ENCODE measurements at places on chromosomes 1 and 21. TPM values are rescaled to one million over a fixed set of nuclear protein-coding genes. Genes with fewer than 3 reads are reported as not detected.

The AGRN gene
- total RNA-seq = 69.0 TPM

The GPR37L1 gene
- not detected for total RNA-seq

The PTPRF gene
- 2.2 TPM for total RNA-seq

The ADGRL2 gene
- not detected for total RNA-seq

The ZZZ3 gene
- total RNA-seq = 36.6 TPM

The NMNAT2 gene
- not detected for total RNA-seq

The ITGB2 gene
- 287 TPM for total RNA-seq

The LORICRIN gene
- 0.46 TPM for total RNA-seq

The TRIM45 gene
- total RNA-seq = 0.34 TPM

The CACNA1E gene
- total RNA-seq = not detected

The BRINP3 gene
- total RNA-seq = not detected

The BRDT gene
- total RNA-seq = not detected

The PLA2G2D gene
- total RNA-seq = not detected

The IFI44L gene
- total RNA-seq = 21.4 TPM

The ZNF691 gene
- 9.8 TPM for total RNA-seq

The AMY1B gene
- total RNA-seq = not detected

DNA sequence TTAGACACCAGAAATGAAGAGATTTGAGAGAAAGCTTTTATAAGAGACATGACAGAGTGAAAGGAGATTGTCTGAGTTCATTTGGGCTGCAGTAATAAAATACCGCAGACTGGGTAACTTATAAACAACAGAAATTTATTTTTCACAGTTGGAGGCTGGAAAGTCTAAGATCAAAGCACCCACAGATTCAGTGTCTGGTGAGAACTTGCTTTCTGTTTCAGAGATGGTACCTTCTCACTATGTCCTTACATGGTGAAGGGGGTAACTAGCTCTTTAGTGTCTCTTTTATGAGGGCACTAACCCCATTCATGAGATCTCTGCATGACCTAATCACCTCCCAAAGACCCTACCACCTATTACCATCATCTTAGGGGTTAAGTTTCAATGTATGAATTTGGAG lies 30.9 kb upstream of the FCRL4 start:
- DNase-seq = no peak
- no peaks in the 10 kb centered on the region for H3K4me1 ChIP-seq
- no peak overlapping the region for H3K4me3 ChIP-seq
- peaks cover 12% of the 10 kb centered on the region for H3K27me3 ChIP-seq
- H3K36me3 ChIP-seq = no peaks in the 10 kb centered on the region

DNA sequence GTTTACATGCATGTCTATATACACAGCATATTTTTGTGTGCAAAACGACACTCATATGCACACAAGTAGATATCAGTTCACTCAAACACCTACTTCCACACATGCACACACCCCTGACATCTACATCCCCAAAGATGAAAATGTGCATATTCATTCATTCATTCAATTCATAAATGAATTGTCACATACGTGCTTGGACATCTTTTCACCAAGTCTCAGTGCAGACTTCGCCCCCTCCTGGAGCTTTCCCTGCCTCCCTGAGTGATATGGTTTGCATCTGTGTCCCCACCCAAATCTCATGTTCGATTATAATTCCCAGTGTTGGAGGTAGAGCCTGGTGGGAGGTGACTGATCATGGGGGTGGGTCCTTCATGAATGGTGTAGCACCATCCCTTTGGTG lies 53.1 kb downstream of the CAMK2N1 start:
- no peak overlapping the region for H3K27ac ChIP-seq
- no peaks in the 10 kb centered on the region for H3K4me1 ChIP-seq
- no peak for DNase-seq
- peaks cover 72% of the 10 kb centered on the region for H3K27me3 ChIP-seq
- H3K36me3 ChIP-seq = no peaks in the 10 kb centered on the region
- no peak overlapping the region for H3K4me3 ChIP-seq

GRCh38 chr1:6962996-6963911 lies 178.0 kb downstream of the CAMTA1 start:
- peaks cover 22% of the 10 kb centered on the region for H3K4me1 ChIP-seq
- no peaks in the 10 kb centered on the region for H3K36me3 ChIP-seq
- peak overlapping the region; percentile 36 for H3K27ac ChIP-seq
- H3K4me3 ChIP-seq = peak overlapping the region; percentile 80

GRCh38 chr1:19690342-19690741 lies 25.7 kb downstream of the HTR6 start:
- peaks cover 11% of the 10 kb centered on the region for H3K36me3 ChIP-seq
- H3K4me1 ChIP-seq = peaks cover 25% of the 10 kb centered on the region
- no peak for DNase-seq
- no peaks in the 10 kb centered on the region for H3K27me3 ChIP-seq
- H3K27ac ChIP-seq = no peak overlapping the region
- peak overlapping the region; percentile 24 for H3K4me3 ChIP-seq

GRCh38 chr1:17851056-17851455 lies 95.9 kb downstream of the ACTL8 start:
- no peak overlapping the region for H3K27ac ChIP-seq
- H3K27me3 ChIP-seq = no peaks in the 10 kb centered on the region
- DNase-seq = no peak
- no peaks in the 10 kb centered on the region for H3K4me1 ChIP-seq

DNA sequence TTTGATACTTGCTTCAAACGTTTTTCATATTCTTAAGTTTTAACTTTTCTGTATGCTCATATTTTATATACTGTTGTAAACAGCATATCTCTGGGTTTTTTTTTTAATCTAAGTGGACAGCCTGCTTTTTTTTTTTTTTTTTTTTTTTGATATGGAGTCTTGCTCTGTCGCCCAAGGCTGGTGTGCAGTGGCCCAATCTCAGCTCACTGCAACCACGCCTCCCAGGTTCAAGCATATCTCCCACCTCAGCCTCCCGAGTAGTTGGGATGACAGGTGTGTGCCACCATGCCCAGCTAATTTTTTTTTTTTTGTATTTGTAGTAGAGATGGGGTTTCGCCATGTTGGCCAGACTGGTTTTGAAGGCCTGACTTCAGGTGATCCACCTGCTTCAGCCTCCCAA lies 1.2 kb downstream of the TBCE start:
- peak overlapping the region; percentile 99 for H3K4me3 ChIP-seq
- H3K4me1 ChIP-seq = peaks cover 45% of the 10 kb centered on the region
- H3K36me3 ChIP-seq = no peaks in the 10 kb centered on the region
- no peaks in the 10 kb centered on the region for H3K27me3 ChIP-seq
- no peak for DNase-seq

GRCh38 chr1:197180252-197180878 lies 33.9 kb upstream of the ASPM start:
- H3K4me3 ChIP-seq = no peak overlapping the region
- H3K36me3 ChIP-seq = peaks cover under 1% of the 10 kb centered on the region
- H3K27ac ChIP-seq = no peak overlapping the region
- DNase-seq = no peak
- H3K27me3 ChIP-seq = no peaks in the 10 kb centered on the region

- peaks cover 90% of the 10 kb centered on the region for H3K4me1 ChIP-seq
- peak; percentile 66 for DNase-seq
- H3K27me3 ChIP-seq = no peaks in the 10 kb centered on the region
- peaks cover 6% of the 10 kb centered on the region for H3K36me3 ChIP-seq
- peak overlapping the region; percentile 95 for H3K4me3 ChIP-seq
These were observed 7.8 kb downstream of the NUAK2 start for GRCh38 chr1:205313563-205314308.

DNA sequence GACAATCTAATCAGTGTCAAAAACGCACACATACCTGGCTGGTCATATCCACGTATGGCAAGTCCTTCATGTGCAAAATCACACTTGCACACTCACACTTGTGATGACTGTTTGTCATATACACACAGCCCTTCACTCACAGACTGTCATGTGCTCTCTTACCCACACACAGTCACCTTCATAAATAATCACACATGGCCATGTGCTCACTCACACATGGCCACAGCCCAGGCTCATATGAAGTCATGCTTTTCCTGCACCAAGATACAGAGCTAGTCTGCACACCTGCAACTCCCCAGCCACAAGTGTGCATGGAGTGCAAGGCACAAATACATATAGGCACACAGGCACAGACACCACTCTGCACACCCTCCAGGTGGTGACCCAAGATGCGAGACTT lies 45.4 kb upstream of the FOXO6 start:
- H3K4me1 ChIP-seq = no peaks in the 10 kb centered on the region
- H3K36me3 ChIP-seq = no peaks in the 10 kb centered on the region
- H3K27ac ChIP-seq = no peak overlapping the region

- H3K36me3 ChIP-seq = no peaks in the 10 kb centered on the region
- H3K4me3 ChIP-seq = no peak overlapping the region
- no peak for DNase-seq
- no peaks in the 10 kb centered on the region for H3K4me1 ChIP-seq
- peaks cover 12% of the 10 kb centered on the region for H3K27me3 ChIP-seq
These were observed 9.6 kb upstream of the SPRR2F start for GRCh38 chr1:153122831-153123421.

GRCh38 chr1:20775700-20776099 lies 11.4 kb downstream of the HP1BP3 start:
- H3K27me3 ChIP-seq = no peaks in the 10 kb centered on the region
- H3K4me1 ChIP-seq = peaks cover 19% of the 10 kb centered on the region
- no peak for DNase-seq
- peaks cover 15% of the 10 kb centered on the region for H3K36me3 ChIP-seq
- H3K27ac ChIP-seq = no peak overlapping the region

DNA sequence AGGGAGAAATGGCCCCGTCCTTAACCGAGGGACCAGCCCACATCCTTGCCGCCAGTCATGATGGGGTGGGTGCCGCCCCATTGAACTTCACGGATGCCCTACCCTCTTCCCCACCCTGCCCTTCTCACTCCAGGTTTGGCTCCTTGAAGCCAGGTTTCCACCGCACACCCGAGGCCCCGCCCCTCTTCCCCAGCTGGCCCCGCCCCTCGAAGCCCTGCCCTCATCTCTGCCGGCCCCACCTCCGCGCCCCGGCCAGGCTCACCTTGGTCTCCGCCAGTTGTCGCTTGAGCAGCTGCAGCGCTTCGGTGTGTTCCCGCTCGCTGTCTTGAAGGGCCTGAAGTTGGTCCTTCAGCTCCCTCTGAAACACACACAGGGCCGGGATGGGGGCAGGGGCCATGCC lies 16.6 kb downstream of the TRIM62 start:
- no peak overlapping the region for H3K27ac ChIP-seq
- H3K4me1 ChIP-seq = no peaks in the 10 kb centered on the region
- no peaks in the 10 kb centered on the region for H3K36me3 ChIP-seq
- H3K27me3 ChIP-seq = no peaks in the 10 kb centered on the region
- no peak overlapping the region for H3K4me3 ChIP-seq

- no peak overlapping the region for H3K27ac ChIP-seq
- no peaks in the 10 kb centered on the region for H3K27me3 ChIP-seq
- no peak overlapping the region for H3K4me3 ChIP-seq
- no peaks in the 10 kb centered on the region for H3K36me3 ChIP-seq
- peaks cover 56% of the 10 kb centered on the region for H3K4me1 ChIP-seq
- DNase-seq = no peak
These were observed 4.7 kb downstream of the ADIPOR1 start for GRCh38 chr1:202953392-202953791.

DNA sequence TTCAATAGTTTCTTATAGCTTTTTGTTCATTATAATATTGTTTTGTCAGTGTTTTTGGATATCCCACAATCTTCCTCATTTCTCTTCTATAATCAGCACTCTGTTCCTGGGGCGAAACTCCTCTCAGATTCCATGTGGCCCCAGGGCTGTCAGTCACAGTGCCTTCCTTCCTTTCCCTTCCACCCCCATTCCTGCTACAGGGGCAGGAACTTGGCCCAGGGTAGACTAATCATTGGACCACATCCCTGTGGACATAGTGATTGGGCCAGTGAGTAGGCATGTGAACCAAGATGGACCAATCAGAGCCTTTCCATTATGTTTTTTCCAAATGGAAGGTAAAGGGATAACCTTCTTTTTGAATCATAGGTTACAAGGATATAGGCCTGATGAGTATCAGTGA lies 78.3 kb downstream of the PGM1 start:
- no peak for DNase-seq

- H3K36me3 ChIP-seq = no peaks in the 10 kb centered on the region
- no peak for DNase-seq
- no peaks in the 10 kb centered on the region for H3K27me3 ChIP-seq
- H3K27ac ChIP-seq = no peak overlapping the region
- no peak overlapping the region for H3K4me3 ChIP-seq
These were observed 23.9 kb upstream of the CLDN17 start for GRCh38 chr21:30190554-30190953.

DNA sequence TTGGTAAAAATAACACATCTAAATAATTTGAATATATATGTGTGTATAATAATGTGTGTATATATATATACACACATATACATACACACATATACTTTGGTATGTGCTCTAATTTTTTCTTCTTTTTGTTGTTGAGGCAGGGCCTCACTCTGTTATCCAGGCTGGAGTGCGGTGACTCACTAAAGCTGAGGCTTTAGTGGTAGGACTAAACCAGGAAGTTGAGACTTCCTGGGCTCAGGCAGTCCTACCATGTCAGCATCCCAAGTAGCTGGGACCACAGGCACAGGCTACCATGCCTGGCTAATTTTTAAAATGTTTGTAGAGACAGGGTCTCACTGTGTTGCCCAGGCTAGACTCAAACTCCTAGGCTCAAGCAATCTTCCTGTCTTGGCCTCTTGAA lies 46.7 kb upstream of the CXADR start:
- H3K4me3 ChIP-seq = no peak overlapping the region
- peaks cover 4% of the 10 kb centered on the region for H3K27me3 ChIP-seq
- H3K36me3 ChIP-seq = no peaks in the 10 kb centered on the region
- H3K4me1 ChIP-seq = no peaks in the 10 kb centered on the region
- DNase-seq = no peak
- H3K27ac ChIP-seq = no peak overlapping the region

GRCh38 chr1:89927478-89927877 lies 67.4 kb upstream of the ZNF326 start:
- H3K4me1 ChIP-seq = no peaks in the 10 kb centered on the region
- no peak overlapping the region for H3K4me3 ChIP-seq
- DNase-seq = no peak
- peaks cover 14% of the 10 kb centered on the region for H3K36me3 ChIP-seq
- H3K27me3 ChIP-seq = no peaks in the 10 kb centered on the region

GRCh38 chr1:184810735-184811343 lies 56.2 kb upstream of the EDEM3 start:
- no peak overlapping the region for H3K27ac ChIP-seq
- peaks cover 2% of the 10 kb centered on the region for H3K4me1 ChIP-seq
- no peak overlapping the region for H3K4me3 ChIP-seq
- no peak for DNase-seq

GRCh38 chr1:48066936-48067335 lies 69.8 kb upstream of the TRABD2B start:
- no peaks in the 10 kb centered on the region for H3K36me3 ChIP-seq
- no peak overlapping the region for H3K27ac ChIP-seq
- H3K4me1 ChIP-seq = no peaks in the 10 kb centered on the region

DNA sequence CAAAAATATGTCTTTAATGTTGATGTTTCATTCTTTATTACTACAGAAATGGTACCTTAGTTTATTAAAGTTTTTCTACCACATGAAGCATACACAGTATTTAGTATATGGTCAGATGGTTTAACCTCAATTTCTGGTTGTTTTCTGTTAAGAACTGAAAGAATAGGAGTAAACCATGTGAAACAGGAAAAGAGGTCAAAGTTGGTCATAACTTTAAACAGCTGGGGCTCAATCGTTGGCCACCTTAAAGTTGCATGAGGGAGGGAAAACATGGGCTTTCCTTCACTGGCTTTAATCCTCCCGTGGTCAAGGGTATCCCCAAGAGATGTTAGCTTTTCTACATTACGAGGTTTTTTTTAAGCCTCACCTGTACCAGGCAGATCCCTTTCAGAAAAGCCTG lies 483.3 kb upstream of the ADAMTS5 start:
- H3K27ac ChIP-seq = no peak overlapping the region
- no peaks in the 10 kb centered on the region for H3K4me1 ChIP-seq
- no peaks in the 10 kb centered on the region for H3K36me3 ChIP-seq
- no peak overlapping the region for H3K4me3 ChIP-seq
- DNase-seq = no peak
- no peaks in the 10 kb centered on the region for H3K27me3 ChIP-seq
